ENCODE measurements at places on chromosomes 2 and 18. TPM values are rescaled to one million over a fixed set of nuclear protein-coding genes. Genes with fewer than 3 reads are reported as not detected.

GRCh38 chr2:38446906-38447561 lies 70.0 kb upstream of the ATL2 start:
- DNase-seq, result no peak
- peaks cover 3% of the 10 kb centered on the region for H3K27me3 ChIP-seq
- no peak overlapping the region for H3K4me3 ChIP-seq
- H3K4me1 ChIP-seq, result no peaks in the 10 kb centered on the region

LBH gene
- 71.4 TPM for total RNA-seq

ANTXR1 gene
- 0.17 TPM for total RNA-seq

GRCh38 chr2:20488201-20488641 lies 41.3 kb downstream of the RHOB start:
- no peaks in the 10 kb centered on the region for H3K4me1 ChIP-seq
- DNase-seq, result no peak
- no peaks in the 10 kb centered on the region for H3K36me3 ChIP-seq
- H3K27ac ChIP-seq, result no peak overlapping the region
- no peak overlapping the region for H3K4me3 ChIP-seq

ZC3H8 gene
- 18.7 TPM for total RNA-seq

Data from activated naive CD4-positive, alpha-beta T cell treated with anti-CD3 and anti-CD28 coated beads for 36 hours (primary cell).